ENCODE measurements at places on chromosomes 11 and 22.
A peak's percentile ranks its signal among the peaks of the same experiment; 100 is the strongest.

DNA sequence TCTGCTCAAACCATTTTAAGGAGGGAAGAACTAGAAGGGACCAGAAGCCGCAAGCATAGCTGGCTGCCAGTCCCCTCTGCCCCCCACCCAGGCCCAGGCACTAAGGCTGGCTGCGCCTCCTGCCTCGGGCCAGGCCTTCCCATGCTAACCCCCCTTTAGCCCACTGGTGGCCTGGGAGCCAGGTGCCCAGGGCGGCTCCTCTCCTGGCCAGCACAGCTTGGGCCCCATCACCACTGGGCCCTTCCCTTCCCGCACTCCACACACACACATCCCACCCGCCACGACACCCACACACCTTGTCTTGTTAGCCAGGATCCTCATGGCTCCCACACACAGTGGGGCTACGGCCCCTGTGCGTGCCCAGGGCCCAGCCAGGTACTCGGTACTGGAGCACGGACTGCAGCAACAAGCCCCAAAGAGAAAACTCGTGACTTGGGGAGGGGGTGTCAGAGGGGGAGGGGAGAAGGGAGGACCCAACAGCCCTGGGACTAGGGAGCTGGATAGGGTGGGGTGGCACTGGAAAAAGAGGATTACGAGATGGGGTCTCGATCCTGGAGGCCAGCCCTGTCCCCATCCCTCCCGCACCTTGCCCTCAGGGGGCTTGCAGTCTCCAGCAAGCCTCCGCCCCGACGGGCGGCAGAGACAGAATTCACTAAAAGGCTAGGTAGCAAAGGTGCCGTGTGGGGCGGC, 16.0 kb downstream of the BCL9L start:
- no peak for DNase-seq

GRCh38 chr22:38454353-38455075, 485 bp downstream of the KCNJ4 start:
- no peak for DNase-seq

DNA sequence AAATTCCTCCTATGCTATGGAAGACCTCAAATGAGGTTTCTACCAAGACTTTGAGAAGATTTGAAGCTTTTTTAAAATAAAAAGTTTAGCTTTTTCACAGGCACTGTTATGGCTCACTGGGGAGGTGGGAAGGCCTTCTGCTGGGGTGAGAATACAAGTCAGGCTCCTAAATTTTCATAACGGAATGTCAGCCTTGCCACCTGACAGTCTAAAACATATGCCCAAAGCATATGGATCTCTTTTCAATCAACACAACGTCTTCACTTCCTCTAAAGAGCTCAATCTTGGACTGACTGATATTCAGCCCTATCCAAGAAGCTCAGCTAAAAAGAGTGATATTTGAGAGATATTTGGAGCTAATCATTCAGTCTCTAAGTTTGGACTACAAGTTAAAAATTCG, 57.1 kb upstream of the LIN7C start:
- no peak for DNase-seq

- DNase-seq = no peak
Measured at GRCh38 chr11:1076061-1076665, 1.5 kb downstream of the MUC2 start.

- no peak for DNase-seq
Measured at GRCh38 chr22:28440592-28441390, 238.8 kb downstream of the TTC28 start.

GRCh38 chr22:27164781-27165503, 507.6 kb downstream of the MIAT start:
- no peak for DNase-seq

GRCh38 chr11:19429108-19429760, 188.5 kb upstream of the E2F8 start:
- no peak for DNase-seq

DNA sequence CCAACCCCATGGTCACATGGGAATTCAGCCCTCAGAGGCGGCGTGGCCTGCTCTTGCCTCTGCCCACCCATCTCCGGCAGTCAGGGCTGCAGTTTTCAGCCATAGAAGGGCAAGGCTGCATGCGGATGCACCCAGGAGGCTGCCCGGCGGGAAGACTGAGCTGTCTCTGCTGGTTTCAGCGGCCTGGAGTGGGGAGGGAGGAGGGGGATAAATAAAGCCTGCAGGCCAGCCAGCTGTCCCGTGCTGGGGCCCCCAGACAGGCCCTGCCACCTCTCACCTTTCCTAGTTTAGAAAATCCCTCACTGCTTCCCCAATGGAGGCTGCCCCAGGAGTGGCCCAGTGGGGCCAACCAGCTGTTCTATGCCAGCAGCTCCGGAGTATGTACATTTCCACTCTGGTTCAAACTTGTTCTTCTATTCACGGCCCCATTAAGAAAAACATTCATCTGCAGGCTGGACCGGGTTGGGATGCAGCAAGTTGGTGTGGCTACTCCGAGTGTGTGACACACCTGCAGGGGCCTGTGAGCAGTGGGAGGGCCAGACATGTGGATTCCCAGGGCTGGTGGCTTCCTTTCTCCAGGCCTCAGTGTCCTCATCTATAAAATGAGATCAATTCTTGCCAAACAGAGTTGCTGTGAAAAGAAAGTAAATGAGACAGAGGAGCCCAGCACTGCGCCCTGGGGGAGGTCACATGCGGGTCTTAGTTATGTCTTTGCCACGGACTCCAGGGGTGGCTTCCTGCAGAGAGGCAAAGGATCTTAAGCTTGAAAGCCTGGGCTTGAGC, 5.0 kb downstream of the MICALL1 start:
- no peak for DNase-seq

DNA sequence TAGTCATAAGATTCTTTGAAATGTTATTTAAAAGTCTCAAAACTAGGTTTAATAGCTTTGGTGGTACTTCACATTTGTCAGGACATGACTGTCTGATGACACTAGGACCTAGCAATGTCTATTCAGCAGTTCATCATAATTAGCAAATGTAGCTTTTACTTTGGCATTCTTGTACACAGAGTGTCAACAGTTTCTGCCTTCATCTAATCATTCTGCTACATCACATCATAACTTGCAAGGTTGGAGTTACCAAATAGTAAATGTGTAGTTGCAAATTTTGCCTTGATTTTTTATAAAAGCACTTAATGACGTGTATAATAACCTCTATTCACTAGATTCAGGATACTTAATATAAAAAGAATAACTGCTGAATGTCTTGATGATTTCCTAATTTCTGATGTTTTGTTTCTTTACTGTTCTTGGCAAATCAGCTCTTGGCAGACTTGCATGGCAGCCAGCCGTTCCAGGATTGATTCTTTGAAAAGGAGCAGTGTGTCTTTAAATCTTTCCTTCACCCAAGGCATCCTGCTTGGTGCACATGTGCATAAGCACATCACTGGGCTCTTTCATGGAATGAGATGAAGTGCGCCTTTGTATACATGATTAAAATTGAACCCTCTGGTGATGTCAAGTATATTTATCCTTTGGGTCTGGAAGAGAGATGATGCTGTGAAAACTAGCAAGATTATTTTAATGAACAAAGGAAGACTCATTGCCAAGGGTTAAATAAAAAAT, 12.2 kb downstream of the FBXO7 start:
- DNase-seq = no peak

DNA sequence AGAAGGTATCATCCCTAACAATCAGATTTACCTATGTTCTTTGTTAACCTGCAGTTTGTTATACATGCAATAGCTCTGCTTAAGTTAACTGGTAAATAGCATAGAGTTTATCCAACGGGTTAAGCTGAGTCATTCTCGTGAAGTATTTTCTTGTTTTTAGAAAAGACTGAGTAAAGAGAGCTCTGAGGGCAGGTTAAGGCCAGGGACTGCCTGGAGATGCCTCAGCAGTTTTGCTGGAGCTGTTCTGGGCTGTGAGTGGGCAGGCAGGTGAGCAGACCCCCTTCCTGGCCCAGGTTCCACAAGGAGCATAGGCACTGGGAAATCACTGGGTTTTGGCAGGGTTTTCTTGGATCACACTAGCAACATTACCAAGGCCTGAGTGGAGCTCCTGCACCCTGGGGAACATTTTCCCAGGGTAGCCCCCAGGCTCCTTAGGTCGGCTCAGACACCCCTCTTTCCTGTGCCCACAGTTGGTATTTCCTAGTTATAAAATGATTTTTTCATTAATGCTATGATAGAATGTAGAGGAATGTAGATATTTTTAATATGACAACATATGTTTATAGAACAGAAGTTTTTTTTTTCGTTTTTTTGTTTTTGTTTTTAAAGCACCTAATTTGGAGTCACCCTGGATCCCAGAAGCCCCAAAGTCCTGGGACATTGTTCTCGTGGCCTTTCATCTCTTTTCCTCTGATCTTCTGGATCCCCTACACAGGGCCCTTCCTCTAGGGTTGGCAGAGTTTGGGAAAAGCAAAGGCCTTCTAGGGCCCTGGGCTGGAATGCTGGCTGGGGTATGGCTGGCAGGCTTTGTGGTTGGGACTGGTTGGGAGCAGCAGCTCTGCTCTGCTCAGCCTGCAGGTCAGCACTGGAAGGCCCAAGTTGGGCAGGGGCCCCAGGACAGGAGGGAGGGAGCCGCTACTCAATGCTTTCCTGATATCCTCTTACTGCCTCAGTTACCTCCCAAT, 26.7 kb downstream of the IRAG1 start:
- no peak for DNase-seq

- DNase-seq = no peak
Measured at GRCh38 chr11:1042626-1043562, 6.4 kb upstream of the MUC6 start.

- no peak for DNase-seq
Measured at GRCh38 chr11:7967826-7968225, 2.6 kb upstream of the NLRP10 start.

GRCh38 chr11:76600124-76600655, 70.4 kb downstream of the LRRC32 start:
- no peak for DNase-seq

DNA sequence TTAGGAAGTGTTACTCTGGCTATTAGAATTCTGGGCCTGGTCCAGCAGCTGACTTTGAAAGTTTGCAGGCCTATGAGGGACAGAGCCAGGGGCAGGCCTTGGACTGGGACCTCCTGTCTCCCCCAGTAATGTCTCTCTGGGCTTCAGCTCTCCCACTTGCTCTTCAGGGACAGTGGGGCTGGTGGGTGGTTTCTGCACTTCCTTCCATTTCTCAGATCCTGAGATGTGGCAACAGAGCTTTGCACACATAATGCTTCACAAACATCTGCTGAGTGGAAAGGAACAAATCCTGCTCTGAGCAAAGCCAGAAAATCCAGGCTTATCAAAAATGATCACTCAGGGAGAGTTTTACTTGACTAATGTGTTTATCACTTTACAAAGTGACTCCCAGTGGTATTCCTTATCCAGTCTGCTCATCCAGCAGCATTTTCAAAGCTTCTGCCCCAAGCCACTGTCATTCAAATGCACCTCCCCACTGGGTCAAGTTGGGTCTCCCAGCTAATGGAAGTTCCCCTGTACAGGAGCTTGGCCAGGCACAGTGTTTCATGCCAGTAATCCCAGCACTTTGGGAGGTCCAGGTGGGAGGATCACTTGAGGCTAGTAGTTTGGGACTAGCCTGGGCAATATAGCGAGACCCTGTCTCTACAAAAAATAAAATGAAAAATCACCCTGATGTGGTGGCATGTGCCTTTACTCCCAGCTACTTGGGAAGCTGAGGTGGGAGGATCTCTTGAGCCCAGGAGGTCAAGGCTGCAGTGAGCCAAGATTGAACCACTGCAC, 13.5 kb upstream of the OSBP2 start:
- DNase-seq = no peak

- no peak for DNase-seq
Measured at GRCh38 chr22:43168471-43169309, 17.3 kb downstream of the TSPO start.

GRCh38 chr22:33879796-33880195, 40.5 kb downstream of the LARGE1 start:
- no peak for DNase-seq

- peak; percentile 71 for DNase-seq
Measured at GRCh38 chr11:73980001-73980961, 2.4 kb downstream of the UCP2 start.

DNA sequence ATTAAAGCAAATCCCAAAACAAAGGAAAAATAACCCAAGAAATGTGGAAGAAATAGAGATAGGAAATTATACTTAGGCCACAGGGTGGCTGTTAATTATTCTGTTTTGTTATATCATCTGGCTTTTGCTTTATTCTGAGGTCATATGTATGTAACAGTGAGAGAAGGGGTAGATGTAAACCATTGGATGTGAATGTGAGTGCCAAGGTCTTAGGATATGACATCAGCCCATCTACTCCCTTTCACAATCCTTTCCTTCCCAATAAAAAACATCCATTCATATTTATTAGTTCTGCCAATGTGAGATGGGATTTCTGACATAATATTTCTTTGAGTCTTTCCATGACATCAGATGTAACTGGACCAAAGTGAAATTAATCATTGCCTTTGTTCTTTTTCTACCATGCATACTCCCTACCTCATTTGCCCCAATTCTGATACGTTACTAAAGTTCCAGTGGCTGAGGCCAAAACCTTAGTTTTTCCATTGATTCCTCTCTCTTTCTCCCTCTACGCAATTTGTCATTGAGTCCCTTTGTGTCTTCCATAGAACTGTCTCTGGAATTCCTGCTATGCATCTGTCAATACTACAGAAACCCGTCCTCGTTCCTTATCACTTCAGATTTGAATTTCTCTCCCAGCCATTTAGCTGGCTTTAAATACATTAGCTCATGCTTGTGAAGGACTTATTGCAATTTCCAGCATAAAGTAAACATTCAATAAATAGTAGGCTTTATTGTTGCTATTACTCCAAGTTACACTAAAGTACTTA, 170.3 kb downstream of the ARHGAP42 start:
- DNase-seq = no peak

DNA sequence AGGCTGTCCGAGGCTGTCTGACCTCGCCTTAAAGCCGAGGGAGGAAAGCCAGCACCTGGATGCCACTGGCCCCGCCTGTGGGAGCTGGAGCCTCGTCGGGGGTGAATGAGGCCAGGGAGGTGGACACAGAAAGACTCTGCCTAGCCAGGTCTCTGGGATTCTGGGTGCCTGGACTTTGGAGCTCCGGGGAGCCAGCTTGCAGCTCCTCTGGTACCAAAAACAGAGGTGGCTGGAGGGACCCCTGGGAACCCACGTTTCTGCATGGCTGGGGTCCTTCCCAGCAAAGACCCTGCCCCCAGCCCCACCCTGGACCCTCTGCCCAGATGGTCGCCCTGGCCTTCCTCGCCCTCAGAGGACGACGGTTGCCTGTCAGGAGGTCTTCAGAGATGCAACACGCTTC, 239.7 kb downstream of the BRD1 start:
- no peak for DNase-seq

Measured in activated T-helper 1 cell treated with Interleukin-2 at 50 U/mL for 16 hours (primary cell).